A172 (cell line): ENCODE measurements at places on chromosomes 11 and 22.

- DNase-seq: no peak
Measured at GRCh38 chr11:105937738-105938137, 84.3 kb downstream of the MSANTD4 start.

GRCh38 chr11:39425226-39425625, 2034.2 kb downstream of the LRRC4C start:
- DNase-seq: no peak

GRCh38 chr11:47186076-47186699, at the start of gene PACSIN3:
TSS of gene PACSIN3 (minus strand) at chr11:47186434. CDS start at chr11:47182727, 3,707 bp downstream.
- DNase-seq: no peak

GRCh38 chr22:46297151-46297812, 612 bp downstream of the GTSE1 start:
- peak; percentile 13 for DNase-seq

GRCh38 chr11:63614136-63614671, at the start of gene PLAAT3:
TSS of gene PLAAT3 (minus strand) at chr11:63614433. CDS start at chr11:63614014, 419 bp downstream.
- peak; percentile 67 for DNase-seq

- DNase-seq: no peak
Measured at GRCh38 chr11:2342981-2343380, 34.1 kb upstream of the CD81 start.

DNA sequence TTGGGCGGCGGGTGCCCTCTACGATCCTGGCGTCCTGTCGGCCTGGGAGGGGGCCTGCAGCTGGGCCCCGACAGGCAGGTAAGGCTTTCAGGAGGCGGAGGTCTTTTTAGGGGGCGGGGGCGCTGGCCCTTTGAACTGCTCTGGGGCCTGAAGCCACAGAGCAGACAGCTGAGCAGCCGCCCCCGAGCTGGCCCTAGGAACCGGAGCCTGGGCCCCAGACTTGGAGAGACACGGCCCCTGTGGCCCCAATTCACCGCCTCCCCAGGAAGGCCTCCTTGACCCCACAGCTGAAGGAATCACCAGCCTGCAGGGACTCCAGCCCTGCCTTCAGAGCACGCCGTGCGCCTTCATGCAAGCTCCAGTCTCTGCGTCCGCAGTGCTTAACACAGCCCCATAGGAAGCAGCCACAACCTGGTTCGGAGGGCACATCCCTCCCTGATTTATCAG, 618 bp upstream of the CERK start:
- DNase-seq: no peak

DNA sequence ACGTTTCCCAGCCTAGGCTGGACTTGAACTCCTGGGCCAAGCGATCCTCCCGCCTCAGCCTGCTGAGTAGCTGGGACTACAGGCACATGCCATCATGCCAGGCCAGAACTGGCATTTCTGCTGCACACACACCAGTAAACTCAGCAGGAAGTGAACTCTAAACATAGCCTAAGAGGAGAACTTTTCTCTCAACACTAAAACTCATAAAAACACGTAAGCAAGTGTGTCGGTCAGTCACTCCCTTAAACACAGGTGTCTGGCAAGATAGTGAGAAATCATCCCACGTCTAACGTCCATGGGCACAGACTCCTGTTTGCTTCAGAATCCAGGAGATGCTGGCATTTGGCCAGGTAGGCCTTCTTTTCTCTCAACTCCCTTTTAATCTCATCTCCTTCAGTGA, 104.8 kb downstream of the RPL27A start:
- no peak for DNase-seq

DNA sequence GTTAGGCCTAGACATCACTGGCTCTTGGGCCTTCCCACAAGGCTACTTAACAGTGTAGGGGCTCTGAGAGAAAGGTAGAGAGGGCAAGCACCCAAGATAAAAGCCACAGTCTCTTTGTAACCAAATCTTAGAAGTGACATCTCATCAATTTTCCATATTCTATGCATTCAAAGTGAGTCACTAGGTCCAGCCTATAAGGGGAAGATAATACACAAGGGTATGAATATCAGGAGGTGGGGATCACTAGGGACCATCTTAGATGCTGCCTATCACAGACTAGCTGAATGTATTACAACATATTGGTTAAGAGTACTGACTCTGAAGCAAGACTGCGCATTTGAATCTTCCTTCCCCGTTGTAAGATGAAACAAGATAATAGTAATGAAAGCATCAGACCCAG, 144.1 kb downstream of the RBFOX2 start:
- no peak for DNase-seq

DNA sequence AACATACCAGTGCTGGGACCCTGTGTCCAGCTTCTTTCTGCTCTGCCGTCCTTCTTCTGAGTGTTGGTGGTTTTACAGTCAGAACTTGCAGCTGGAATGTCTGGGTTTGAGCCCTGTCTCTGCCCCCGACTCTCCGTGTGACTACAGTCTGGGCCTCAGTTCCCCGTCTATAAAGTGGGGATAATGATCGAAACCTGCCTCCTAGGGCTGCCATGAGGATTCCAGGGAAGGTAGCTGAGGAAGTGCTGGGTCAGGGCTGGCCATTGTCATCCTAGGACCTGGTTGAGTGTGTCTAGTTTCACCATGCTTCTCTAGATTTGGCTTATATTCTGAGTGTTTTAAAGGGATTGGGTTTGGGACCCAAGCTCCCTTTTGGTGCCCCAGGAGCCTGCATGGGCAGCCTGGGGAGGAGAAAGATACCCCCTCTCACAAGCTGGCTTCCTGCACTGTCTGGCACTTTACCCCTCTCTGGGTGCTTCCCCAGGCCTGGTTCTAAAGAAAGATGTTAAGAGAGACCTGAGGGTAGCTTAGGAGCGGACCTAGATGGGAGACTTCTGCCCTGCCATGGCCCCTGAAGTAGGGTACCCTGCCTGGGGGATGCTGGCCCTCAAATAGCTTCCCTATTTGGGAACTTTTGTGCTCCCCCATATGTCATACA, 49.9 kb downstream of the TSPAN18 start:
- no peak for DNase-seq

DNA sequence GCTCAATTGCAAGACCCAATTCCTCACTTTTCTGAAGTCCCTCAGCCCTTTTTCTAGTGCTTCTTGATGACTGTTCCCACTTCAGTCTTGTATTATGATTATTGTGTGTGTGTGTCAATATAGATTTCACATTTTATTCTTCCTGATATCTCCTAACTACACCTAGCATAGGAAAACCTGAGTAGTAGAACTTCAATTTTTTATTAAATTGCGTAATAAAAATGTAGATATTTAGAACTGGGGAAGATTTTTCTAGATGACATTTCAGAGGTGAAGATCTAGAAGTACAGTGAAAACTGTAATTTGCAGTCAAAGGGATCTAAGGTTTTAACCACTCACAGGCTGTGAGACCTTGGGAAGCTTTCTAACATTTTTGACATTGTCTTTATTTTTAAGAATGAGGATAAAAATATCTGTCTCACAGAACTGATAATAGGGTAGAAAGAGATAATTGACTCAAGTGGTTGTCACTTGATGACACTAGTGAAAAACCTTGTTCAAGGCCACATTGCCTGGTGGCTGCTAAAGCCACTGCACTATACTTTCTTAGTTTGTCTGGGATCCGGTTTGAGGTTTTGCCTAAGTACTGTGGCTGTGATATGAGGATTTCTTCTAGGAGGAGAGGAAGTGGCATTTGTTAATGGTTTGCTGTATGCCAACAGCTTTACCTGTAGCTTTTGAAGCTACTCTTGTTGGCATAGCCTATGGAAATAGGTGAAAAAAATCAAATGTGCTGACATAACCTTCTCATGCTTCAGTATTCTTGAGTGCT, 32.2 kb upstream of the SESN3 start:
- no peak for DNase-seq

- no peak for DNase-seq
Measured at GRCh38 chr22:28018461-28018927, 99.4 kb upstream of the PITPNB start.

- no peak for DNase-seq
Measured at GRCh38 chr11:61954106-61954850, 4.1 kb downstream of the BEST1 start.

GRCh38 chr22:48051796-48052620, 1289.6 kb downstream of the TBC1D22A start:
- DNase-seq: no peak

GRCh38 chr22:46213052-46213451, 37.0 kb downstream of the CDPF1 start:
- no peak for DNase-seq

GRCh38 chr11:7523416-7524210, 9.8 kb downstream of the PPFIBP2 start:
- no peak for DNase-seq

- no peak for DNase-seq
Measured at GRCh38 chr11:16909359-16910035, 104.7 kb downstream of the PLEKHA7 start.

GRCh38 chr11:8679006-8679405, 3.5 kb downstream of the TRIM66 start:
- no peak for DNase-seq

GRCh38 chr11:17714356-17714854, 5.0 kb upstream of the MYOD1 start:
- DNase-seq: no peak

DNA sequence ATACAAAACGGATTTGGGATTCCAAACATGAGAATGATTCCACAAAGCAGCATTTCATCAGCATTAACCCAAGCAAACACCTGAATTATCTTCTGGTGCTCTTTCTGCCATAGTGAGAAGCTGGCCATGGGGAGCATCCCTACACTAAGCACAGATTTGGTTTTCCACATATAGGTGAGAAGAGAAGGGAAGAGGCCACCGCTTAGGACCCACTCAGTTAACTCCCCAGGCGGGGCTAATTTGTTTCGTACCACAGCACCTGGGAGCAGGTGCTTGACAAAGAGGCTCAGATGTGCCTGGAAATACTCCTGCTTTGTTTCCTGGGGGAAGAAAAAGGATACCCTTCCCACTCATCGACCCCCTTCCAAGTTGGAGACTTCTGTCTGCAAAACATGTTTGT, 64.2 kb downstream of the RAB30 start:
- no peak for DNase-seq

DNA sequence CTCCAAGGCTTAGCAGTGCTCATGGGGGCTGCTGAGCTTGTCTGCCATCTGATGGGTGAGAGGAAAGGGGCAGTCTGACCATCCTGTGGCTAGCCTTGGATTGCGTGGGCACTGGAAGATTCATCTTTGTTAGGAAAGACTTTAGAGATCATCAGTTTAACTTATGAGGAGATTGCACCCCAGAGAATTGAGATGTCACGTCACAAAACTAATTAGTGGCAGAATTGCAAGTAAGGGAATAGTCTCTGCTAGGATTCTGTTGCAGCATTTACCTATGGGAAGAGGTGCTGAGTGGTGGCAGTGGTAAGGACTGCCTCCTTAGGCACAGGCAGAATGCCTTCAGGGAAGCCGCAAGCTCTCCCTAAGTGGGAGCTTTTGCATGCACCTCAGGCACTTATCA, 42.8 kb upstream of the HSPA8 start:
- DNase-seq: no peak

DNA sequence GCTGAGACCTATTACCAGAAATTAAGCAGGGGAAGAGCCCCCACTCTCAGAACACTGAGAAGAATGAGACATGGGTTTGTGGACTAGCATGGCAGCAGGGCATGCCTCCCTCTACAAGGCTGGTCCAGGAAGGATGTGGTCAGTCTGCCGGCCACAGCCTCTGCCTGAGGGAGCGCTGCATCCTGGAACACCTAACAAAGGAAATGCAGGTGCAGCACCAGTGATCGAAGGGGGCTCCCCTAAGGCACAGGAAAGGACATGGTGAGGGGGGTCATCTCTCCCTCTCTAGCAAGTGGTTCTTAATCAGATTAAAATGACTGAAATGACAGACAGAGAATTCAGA, 40.6 kb upstream of the ARL14EP start:
- DNase-seq: peak; percentile 33

GRCh38 chr11:124867700-124868099, 2.5 kb downstream of the ROBO3 start:
- no peak for DNase-seq

DNA sequence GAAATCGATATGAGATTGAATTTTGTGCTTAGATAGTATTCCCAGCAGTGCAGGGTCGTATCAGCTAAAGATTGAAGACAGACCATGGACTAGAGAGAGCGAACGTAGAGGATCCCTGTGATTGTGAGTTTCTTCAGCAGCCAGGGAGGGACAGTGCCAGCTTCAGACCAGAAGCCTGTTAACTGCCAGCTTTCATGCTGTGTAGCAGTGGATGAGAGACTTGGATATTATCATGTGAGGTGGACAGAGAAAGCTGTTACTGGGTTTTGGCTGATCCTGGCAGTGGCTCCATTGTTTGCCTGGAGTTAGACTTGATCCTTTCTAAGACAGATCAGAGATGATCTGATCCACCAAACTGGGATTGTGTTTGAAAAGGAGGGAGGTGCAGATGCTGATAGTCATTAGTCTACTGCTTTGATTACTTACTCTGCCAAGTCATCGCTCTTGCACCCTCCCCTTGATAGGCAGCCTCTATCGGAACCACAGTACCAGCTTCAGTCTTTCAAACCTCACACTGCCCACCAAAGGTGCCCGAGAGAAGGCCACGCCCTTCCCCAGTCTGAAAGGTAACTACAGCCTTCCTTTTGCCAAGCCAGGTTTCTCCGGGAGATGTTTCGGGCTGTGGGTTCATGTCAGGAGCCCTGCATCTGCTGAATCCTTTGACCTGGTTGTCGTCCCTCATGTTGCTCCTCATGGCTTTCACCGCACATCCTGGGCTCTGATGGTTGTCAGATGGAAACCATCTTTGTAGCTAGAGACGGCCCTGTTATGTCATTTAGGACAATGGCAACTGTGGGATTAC, 16.2 kb downstream of the MADD start:
- no peak for DNase-seq

DNA sequence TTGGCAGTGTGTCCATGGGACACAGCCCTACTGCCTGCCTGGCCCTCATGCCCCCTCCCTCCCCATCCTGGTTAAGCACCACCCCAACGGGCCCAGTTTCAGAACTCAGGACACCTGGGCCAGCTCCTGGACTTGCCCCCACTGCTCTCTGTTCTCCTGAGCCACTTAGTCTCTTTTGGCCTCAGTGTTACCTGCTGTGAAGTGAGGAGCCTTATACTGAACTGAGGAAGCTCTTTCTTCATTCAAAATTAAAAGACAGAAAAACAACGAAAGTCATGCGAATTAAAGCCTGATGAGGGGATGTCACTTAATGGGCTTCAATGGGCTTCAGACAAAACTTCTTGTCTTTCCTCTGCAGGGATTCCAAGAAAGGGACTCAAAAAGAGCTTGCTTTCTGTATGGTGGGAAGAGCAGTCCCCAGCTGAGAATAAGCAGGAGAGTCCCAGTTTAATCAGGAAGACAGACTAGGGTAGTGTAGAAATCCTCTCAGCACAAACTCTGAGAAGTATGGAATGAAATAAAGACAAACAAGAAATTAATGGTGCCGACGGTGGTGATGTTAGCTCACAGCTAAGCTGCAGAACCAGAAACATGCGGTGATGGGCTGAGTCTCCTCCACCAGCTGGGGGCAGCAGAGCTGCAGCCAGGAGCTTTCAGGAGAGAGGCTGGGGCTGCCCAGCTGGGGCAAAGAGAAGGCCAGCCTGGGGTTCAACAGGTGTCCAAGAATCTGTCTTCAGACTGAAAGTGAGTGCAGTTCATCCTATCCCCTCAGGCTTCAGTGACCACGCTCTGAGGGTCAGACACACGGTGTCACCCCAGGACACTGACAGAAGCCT, 101.0 kb downstream of the GGTLC2 start:
- peak; percentile 8 for DNase-seq
